ENCODE measurements at places on chromosomes 4 and X. TPM values are rescaled to one million over a fixed set of nuclear protein-coding genes. Genes with fewer than 3 reads are reported as not detected.

The ACTRT1 gene
- total RNA-seq: not detected

The KIAA1210 gene
- not detected for total RNA-seq

The ZNF157 gene
- total RNA-seq: 1.5 TPM

The MGARP gene
- total RNA-seq: 2.4 TPM

Data from GM23338 (cell line).